DMS53 (cell line): ENCODE measurements at places on chromosomes 2 and 18.

DNA sequence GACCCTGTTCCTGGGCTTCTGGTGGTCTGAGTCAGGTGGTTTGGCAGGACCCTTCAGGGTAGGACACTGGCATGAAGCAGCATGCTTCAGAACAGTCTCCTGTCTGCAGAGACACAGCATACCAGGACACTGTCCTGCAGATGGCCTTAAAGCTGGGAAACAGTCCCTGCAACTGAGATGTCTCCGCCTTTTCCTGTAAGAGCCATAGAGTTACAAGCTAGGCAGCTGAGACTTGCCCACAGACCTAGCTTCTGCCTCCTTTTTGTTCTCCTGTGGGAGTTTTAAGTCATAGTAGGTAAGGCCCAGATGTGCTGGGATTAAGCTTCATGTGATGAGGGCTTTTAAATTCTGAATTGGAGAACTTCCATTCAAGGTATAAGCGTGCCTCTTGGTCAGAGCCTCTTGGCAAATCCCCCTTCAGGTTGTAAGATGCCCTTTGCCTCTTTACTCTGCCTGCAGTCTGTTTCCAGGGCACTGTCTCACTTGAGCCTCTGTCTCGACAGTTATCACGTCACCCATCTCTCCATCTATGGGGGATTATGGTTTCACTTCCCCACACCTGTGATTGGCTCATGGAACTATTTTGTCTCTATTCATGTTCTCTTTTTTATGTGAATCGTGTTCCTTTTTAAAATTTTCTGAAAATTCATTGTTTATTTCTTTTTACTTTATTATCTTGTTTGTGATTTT, 51.8 kb downstream of the COA5 start:
- DNase-seq, result no peak

DNA sequence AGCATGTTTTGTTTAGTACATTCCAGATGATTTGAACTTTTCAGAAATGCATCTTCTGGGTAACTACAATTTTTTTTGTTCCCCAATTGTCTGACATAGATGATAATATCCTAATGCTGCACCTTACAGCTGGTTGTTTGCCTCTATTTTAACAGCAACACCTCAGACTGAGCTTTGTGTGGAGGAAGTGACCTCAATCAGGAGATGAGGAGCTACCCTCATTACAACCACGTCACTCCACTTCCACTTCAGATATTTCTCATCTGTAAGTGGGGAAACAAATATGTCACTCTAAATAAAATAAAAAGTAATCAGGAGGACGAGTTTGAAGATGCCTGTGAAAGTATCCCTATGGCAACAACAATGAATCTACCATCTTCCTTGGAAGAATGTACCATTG, 12.1 kb upstream of the SRSF7 start:
- DNase-seq, result peak; percentile 59

DNA sequence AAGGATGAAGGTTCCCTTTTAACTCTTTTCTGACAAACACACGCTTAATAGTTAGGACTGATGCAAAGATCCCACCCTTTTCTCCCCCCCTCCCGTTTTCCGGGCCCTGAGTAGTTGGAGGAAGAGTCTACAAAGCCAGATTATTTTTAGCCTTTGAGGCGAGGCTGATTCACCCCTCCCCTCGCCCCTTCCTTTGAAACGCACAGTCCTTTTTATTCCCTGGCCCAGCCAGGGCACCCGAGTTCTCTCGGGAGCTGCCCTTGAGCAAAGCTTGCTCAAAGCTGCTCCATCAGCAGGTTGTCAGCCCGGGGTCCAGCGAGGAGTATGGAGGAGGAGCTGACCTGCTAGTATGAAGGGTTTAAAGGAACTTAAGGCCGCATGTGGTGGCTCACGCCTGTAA, 47.1 kb upstream of the SPRED2 start:
- no peak for DNase-seq

GRCh38 chr18:74450626-74451025, 6.5 kb downstream of the DIPK1C start:
- DNase-seq, result no peak

- DNase-seq, result no peak
Observed at GRCh38 chr2:24915796-24916195, 4.2 kb downstream of the ADCY3 start.

DNA sequence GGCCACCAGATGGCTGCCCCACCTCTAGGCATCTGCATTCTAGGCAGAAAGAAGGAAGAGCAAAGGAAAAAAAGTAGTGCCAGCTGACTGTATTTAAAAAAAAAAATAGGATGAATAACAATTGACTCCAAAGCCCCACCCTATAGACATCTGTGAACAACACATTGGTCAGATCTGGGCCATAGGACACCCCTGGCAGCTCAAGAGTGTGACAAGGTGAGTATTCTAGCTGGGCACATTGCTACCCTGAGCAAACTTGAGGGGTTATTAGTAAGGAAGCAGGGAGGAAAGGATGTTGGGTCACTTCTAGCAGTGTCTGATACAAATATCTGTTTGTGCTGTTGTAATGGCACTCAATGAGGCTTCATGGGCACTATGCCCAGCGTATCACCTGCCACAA, 58.6 kb upstream of the NPAS2 start:
- DNase-seq, result no peak

- no peak for DNase-seq
Observed at GRCh38 chr2:41605311-41605710, 442.5 kb upstream of the PKDCC start.

DNA sequence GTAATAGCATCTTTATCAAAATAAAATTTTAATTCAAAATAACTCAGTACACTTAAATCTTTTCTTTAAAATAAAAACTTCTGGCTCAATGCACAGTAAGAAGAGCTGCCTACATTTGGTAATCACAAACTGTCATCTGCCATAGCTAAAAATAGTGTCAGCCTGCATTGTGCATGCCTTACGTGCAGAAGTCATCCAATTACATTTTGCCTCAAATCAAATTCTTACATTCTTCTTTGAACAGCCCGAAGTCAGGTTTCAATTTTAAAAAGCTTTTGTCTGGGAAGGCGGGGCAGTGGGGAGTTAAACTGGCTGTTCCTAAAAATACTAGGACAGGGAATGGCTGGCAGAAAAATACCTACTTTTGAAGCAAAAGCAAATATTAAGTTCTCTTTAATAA, 51.1 kb downstream of the RTN4 start:
- no peak for DNase-seq

- peak; percentile 30 for DNase-seq
Observed at GRCh38 chr2:167331636-167332232, 443.5 kb downstream of the XIRP2 start.

DNA sequence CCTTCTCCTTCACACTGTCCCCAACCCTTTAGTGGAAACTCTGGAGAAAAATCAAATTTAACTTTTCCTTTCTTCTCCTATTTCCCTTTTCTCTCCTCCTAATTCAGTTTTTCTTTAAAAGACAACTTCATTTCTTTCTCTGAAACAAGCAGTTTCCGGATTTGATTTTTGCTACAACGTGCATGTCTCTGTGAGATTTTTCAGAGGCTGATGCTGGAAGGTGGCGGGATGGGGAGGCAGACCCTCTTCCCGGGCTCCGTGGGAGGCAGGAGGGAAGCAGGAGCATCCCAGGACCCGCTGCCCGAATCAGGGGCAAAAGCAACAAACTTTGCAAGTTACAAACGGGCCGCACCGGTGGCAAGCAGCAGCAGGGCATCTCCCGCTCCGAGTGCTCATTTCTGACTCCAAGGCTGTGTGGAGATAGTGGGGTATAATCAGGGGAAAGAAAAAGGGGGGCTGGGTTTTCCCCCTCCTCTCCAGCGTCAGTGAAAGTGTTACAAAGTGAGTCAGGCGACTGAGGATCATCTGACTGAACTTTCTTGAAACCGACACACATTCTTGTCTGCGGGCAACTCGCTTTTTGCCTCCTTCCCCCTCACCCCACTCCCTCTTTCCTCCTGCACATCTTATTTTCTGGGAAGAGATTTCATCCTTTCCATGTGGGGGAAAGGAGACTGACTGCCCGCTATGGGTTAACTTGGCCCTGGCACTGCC, 6.4 kb downstream of the ZEB2 start:
- DNase-seq, result no peak

GRCh38 chr2:96877042-96877451, 7.2 kb upstream of the SEMA4C start:
- DNase-seq, result no peak

- DNase-seq, result no peak
Observed at GRCh38 chr2:37378411-37378810, 34.0 kb downstream of the QPCT start.

DNA sequence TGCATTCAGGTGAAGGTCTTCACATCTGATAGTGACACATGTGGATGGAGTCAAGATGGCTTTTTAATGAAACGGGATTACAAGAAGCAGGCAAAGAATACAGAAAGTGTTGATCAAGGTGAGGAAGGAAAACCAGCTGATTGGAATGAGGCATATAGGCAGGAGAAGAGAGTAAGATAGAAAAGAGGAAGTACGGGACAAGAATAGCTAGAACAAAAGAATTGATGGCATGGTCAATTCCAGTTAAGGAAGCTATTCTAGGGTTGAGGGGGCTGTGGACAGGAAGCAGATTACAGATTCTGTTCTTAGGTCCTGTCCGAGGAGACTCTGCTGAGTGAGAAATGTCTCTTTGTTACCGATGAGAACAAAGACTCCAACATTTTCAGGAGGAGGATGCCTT, 13.2 kb upstream of the NCK2 start:
- no peak for DNase-seq

- peak; percentile 68 for DNase-seq
Observed at GRCh38 chr2:127410871-127411652, 7.2 kb upstream of the PROC start.

GRCh38 chr2:121788685-121789084, 33.2 kb downstream of the TSN start:
- DNase-seq, result no peak

DNA sequence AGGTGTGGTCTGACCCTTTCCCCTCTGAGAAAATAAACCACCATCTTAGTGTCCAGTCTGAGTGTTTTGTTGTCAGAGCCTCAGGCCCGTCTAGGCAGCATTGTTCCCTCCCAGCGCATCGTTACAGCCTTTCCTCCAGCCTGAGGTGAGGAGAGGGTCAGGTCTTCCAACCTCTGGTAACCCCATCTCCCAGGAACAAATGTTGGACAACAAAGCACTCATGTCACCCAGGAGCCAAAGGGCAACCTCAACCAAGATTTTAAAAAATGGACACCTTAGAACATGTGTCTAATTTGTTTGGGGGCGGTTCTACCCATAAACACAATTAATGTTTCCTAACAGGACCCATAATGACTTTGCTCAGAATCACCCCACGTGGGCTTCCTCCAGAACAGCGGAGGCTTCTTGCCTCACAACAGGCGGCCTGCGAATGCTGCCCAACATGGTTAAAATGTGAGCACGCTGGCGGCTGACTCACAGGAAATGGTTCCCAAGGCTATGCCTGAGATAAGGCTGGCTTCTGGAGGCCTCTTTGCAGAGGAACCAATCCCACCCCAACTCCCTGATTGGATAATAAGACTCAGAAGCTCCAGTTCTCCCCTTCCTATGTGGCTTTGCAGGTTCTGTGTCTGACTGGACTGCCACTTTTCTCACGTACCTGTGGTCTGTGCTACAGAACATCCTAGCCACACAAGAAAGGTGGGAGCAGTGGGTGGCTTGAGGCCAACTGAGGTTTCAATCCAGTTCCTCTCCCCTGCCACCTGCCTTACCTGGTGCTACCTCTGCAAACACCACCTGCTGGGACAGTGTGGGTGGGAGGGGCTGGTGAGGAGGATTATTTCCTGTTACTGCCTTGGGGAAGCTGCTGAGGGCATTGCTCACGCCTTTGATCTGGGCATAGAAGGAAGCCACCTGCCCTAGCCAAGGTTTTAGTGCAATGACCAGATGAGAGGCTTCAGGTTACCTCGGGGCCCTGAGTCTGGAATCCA, 108.8 kb downstream of the B3GNT2 start:
- DNase-seq, result peak; percentile 99

DNA sequence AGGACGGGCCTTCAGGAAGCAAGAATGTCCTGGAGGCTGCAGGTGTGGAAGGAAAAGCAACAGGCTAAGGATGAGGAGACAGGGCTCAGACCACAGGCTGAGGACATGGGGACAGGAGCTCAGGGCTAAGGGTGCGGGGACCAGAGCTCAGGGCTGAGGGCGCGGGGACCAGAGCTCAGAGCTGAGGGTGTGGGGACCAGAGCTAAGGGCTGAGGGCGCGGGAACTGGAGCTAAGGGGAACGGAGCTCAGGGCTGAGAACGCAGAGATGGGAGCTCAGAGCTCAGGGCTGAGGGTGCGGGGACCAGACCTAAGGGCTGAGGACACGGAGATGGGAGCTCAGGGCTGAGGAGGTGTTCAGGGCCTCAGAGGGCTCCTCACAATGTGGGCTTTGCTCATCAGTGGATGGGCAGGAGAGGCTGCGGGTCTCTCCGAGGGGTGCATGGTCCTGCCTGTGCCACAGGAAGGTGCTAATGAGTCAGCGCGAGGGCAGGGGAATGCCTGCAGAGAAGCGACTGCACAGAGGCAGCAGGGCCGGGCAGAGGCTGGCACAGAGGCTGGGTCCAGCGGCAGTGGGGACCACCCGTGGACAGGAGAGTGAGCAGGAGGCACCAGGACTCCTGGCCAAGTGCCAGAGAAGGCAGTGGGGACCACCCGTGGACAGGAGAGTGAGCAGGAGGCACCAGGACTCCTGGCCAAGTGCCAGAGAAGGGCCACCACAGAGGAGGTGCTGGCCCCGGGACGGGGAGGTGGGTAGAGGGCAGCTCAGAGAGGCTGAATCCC, 271.7 kb downstream of the TWIST2 start:
- DNase-seq, result no peak

DNA sequence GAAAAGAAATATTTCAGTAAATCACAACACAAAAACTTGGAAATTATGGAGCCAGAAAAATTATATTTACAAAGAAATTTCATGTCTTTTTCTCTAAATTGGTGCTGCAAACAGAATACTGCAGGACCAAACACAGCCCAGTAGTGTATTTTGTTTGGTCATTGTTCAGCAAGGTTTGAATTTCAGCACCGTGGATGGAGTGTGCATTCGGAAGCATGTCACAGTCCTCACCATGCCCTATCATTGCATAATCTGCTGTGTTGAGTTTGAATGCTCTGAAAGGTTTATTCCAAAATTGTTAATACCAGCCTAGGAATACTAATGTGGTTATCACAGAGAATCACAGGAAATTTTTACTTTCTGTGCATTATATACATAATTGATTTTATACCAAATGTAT, 296.7 kb downstream of the METTL4 start:
- no peak for DNase-seq

DNA sequence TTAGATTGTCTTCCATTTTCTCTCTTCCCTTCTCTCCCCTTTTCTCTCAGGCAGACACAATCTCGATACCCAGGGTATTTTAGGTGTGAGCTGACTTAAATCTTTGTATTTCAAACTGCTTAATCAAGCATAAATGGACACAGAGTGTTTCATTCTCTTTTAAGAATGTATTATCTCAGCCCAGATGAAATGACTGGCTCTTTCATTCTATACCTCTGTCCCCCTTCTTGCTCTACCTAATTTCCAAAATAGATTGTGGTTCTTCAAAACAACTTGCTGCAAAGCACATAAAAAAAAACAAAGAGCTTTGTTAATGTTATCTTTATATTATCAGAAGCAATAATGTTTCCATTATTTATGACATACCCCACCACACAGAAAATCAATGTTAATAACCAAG, 514.6 kb downstream of the ERBB4 start:
- DNase-seq, result no peak

GRCh38 chr2:109134741-109135358, 5.8 kb downstream of the SH3RF3 start:
- peak; percentile 42 for DNase-seq
